RWPE2 (cell line): ENCODE measurements at places on chromosomes 13 and 19.

- peak; percentile 97 for DNase-seq
Observed at GRCh38 chr19:47447470-47448359, 24.0 kb downstream of the SLC8A2 start.

DNA sequence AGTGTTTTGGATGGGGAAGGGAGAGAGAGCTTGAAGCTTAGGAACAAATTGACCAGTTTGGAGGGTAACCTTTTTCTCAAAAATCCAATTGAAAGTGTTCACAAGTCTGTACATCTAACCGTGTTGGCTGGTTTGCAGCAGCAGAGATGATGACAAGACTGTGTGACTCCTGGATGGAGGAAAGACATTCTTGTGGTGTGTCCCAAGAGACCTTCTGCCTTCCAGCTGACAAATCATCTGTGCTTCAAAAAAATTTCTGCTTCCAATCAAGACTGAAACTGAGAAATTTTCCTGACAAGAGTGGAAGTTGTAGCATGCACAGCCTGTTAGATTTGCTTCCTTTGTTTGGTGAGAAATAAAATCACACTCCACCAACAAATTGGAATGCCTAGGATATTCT lies 56.2 kb downstream of the LACC1 start:
- DNase-seq: no peak

DNA sequence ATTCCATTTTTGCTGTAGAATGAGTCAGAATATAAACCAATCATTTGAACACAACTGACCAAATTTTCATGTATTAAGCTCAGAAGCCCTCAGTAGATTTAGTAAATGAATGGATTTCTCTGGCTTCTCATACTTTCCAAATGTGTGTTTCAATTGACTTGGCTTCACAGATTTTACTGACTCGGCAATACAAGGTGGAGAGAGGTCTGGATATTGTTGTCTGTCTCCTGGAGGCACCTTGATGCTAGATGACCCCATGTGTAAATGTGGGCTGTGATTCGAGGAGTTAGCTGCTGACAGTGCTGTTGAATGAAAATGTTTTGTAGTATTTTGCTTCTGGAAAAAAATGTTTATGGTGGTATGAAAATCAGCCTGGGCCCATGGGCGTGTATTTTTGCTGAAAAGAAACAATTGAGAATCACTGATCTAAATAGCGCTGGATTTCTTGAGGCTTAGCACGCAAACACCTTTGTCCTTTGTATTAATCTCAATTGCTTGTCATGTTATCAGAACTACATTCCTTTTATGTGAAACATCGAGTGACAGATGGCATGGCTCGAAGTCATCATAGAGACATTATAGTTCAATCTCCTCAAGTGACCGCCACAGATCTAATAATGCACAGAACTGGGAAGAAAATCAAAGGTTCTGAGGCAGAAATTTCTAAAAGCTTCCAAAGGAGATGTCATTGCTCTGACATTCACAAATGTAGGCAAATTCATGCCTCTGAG lies 41.2 kb upstream of the UBAC2 start:
- DNase-seq: no peak

DNA sequence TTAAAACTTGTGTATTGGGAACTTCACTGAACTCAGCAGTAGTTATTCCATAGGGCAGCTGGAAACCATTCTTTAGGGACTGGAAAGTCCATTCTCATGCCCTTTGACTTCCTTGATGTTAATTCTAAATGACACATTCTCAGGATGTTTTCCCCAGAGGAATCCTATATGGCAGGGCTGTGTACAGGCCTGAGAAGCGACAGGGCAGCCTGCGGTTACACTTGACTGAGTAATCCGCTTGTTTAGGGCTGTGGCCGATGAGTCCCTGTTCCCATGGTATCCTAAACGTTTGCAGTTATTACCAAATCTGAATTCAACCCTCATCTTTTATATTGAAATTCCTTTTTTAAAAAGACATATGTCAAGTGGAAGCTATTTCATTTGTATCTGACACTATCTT lies 83.5 kb downstream of the COL4A2 start:
- no peak for DNase-seq

DNA sequence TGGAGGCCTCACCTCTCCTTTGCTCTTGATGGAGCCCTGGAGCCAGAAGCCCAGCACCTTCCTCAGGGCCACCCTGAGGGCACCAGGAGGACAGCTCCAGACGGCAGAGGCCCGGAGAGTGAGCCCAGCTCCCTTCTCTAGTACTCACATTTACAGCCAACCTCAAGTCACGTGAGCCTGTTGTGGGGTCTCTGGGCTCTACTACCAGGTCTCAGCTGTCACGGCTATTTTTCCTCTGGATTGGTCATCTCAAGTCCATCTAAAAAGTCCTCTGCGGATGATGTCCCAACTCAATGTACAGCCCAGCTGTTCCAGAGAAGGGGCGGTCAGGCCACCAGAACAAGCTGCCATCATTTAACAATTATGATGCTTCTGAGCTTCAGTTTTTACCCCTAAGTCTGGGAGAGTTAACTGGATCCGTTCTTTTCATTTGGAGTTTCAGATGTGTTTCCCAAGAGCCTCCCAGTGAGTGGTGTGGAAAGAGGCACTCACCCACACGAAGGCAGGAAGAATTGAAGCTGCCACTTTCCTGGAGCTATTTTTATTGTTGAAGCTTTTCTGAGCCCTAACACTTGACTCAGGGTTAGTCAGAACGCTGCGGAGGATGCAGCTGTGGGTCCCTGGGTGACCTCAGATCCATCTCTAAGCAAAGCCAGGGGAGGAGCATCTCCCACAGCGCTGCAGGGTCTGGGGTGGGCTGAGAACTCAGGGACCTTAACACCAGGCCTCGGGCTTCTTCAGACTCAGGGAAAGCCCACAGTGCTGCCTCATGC lies 143.5 kb upstream of the UBL3 start:
- DNase-seq: no peak

- no peak for DNase-seq
Observed at GRCh38 chr13:26978081-26978860, 193.3 kb downstream of the USP12 start.

GRCh38 chr13:98664510-98664909 lies 87.6 kb upstream of the STK24 start:
- no peak for DNase-seq

GRCh38 chr13:83333614-83334388 lies 548.5 kb downstream of the SLITRK1 start:
- DNase-seq: no peak

DNA sequence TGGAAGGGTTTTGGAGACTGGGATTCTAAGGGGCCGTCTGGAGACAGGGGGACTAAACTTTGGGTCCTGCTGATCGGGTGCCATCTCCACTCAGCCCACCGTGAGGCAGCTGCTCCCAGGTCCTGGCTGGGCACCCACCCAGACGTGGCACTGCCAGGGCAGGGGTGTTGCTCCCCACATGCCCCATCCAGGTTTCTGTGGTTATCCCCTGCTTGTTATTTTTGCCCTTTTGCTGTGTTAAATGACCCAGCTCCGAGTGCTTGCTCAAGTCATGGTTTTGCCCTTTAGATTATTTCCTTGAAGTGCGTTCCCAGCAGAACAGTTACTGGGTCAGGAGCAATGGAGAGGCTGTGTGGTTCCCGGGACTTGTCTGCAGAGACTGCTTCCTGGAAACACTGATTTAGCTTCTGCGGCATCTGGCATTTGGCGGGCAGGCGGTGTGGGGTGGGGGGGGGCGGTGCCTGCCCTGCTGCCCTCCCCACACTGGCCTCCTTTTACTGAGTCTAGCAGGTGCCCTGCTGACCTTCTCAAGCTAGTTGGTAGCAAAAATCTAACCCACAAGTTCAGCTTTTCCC lies 1.9 kb downstream of the RAB11B start:
- no peak for DNase-seq

DNA sequence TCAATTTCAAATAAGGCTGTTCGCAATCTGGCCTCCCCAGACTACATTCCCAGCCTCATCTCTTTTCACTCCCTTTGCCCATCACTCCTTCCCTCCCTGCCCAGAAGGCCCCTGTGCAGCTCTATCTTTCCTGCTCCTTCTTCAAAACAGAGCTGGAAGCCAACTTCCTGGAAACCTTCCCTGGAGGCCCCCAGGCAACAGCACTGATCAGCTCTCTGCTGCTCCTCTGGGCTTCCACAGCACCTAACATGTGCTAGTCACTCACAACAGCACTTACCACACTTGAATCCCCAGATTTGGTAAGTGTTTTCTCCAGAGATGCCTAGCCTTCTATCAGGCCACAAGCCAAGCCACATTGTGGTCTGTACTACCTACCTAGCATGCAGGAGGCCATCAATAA lies 9.5 kb downstream of the SMAD9 start:
- DNase-seq: no peak

DNA sequence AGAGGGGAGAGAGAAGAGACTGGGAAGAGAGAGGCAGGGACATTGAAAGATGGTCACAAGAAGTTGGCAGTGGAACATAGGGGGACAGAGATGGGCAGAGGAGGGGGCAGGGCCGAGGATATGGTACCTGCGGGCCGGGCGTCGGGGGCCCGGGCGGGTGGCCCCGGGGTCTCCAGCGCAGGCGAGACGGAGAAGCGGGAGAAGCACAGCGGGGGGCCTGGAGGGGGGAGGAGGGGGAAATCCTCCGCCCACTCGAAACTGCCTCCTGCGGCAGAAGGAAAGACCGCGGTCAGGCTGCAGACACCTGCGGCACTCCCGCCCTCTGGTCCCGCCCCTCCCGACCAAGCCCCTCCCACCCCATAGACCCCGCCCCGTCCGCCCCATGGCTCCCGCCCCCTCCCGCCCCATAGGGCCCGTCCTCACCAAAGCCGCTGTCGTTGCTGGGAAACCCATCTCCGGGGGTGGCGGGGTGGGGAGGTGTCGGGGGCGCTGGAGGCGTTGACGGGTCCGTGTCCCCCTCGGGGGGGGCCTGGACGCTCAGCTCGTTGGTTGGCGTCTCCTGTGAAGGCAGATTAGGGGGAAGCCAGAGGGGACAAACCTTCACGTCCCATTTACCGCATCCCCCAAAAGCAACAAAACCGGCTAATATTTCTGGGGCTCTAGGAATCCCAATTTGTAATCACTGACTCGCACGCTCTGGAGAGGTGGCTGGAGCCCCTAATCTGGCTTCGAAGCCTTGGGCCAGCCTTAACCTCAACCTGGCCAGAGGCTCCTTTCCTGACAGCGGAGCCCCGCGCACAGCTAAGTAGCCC lies 20.4 kb downstream of the LMTK3 start:
- peak; percentile 64 for DNase-seq

DNA sequence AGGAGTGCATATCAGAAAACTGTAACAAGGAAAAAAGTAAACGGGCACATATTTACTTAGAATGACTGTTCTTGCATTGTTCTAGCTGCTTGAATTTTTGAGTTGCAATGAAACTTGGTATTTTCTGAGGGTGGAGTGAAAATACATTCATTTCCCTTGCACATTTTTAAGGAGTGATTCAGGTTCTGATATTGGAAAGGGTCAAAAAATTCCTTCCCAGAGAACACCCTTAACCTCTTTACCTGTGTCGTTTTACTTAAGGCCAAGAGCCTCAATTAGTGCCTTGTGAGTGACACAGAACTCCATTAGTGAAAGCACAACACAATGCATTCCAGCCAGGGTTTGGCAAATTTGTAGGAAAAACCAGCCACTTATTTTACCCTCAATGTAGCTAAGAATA lies 2.3 kb downstream of the ITGBL1 start:
- DNase-seq: no peak
